ENCODE measurements at places on chromosomes 12 and 14.

DNA sequence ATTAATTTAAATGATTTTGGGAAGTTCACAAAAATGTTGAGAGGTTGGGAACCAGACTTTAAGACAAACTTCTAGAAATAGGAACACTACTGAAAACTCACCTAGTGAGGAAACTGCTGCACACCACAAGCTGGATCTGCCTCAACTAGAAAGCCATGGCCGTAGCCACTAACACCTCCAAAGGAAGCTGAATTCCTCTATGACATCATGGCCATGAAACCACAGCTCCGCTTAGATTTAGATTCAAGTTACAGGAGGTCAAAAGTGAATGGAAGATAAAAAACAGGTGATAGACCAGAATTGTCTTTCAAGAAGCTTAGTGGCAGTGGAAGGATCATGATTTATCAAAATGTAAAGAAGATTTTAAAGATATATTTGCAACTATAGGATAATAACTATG is 208.8 kb upstream of the ALG10 start:
- DNase-seq: no peak

GRCh38 chr12:104733717-104734175 is 224.3 kb downstream of the SLC41A2 start:
- DNase-seq: no peak

GRCh38 chr12:93686572-93687356 is 9.6 kb downstream of the CRADD start:
- no peak for DNase-seq

DNA sequence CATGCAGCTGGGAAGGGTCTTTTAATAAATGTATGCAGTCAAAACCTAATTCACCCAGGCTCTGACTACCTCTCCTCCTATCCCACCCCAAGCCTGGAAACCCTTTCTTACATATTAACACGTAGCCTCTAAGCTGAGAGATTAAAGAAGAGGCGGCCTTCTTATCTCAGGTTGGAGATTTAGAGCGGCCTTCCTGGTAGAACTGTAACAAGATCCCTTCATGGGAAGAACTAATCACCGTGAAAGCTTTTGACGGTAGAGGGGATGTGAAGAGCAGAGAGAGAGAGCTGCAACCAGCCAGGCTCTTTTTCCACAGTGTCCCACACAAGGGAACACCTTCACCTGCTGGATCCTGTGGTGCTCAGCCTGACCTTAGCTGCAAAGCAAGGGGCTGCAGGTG is 367.4 kb downstream of the MED13L start:
- no peak for DNase-seq

DNA sequence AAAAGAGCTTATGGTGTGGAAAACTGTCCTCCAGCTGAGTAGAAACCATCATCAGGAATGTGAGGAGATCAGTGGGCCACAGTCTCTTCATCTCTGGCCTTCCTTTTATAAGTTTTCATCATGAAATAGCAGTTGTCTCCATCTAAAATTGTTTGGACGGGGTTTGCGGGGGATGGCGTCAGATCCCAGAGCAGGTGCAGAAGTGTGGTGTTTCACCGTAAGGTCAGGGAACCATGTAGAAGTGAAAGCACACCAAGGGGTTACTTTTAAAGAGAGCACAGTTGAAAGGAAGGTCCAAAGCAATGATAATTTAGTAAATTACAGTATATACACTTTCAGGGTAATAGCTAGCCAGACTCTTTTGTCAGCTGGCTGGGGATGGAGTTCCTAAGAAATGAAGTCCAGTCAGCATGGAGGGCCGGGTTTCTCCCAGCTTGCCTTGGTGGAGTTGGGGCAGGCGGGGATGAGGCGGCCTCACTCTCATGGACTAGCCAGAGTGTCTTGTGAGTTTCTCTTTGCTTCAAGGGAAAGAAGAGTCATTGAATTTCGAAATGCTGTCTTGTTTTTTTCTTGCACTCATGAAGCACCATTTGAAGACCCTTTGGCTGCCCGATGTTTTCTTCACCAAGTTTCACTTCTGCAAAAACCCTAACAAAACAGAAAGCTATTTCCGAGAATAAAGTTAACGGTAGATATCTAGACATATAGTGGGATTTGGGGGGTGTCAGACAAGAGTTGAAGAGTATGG is 100.6 kb downstream of the ETV6 start:
- DNase-seq: no peak

- DNase-seq: no peak
Measured at GRCh38 chr12:88935856-88936255, 355.6 kb upstream of the KITLG start.

DNA sequence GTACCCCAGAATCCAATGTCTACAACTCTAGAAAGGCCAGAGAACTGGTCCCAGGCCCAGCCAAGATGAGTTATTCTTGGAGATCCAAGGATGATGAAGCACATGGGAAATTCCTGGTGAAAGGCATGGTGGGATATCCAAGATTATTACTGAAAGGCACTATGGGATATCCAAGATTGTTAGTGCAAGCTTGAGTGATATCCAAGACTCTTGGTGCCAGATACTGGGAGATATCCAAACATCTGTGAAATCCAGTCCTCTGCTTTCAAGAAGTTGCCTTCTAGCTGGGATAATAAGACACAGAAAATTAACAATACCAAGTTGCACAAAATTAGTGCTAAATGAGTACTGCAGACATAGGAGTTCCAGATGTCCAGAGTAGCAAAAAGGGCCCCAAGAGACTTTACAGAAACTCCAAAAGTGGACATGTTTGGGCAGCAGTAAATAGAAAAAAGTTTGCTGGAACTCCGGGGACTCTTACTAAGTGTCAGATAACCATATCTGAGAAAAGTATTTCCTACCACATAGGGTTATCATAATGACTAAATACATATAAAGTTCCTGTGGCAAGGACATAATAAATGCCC is 34.6 kb downstream of the PHLDA1 start:
- DNase-seq: no peak

DNA sequence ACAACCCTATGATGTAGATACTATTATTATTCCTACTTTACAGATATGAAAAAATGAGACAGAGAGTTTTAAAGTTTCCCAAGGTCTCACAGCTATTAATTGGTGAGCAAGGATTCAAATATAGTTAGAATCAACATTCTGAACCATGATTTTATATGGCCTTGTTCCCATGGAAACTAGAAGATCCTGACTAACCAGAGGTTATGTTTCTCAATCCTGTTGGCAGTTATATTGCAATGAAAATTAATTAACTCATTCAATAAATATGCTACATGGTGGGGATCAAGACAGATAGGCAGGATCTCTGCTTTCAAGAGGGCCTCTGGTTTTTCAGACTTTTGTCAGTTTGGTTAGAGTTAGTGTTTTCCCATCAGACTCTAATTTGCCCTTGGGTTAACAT is 9.3 kb upstream of the FUT8 start:
- DNase-seq: no peak

DNA sequence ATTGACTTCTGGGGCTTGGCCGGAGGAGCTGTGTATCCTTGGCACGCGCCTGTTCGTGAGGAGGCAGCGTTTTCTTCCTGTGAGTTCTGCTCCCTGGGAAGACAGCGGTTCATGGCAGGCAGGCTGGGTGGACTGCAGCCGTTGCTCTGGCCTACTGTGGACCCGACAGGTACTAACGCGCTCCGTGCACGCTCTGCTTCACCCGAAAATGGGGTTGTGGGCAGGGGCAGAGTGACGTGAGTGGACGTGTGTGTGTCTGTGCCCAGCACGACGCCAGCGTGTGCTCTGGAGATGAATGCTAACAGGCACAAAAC is 179.1 kb downstream of the KIF26A start:
- no peak for DNase-seq

DNA sequence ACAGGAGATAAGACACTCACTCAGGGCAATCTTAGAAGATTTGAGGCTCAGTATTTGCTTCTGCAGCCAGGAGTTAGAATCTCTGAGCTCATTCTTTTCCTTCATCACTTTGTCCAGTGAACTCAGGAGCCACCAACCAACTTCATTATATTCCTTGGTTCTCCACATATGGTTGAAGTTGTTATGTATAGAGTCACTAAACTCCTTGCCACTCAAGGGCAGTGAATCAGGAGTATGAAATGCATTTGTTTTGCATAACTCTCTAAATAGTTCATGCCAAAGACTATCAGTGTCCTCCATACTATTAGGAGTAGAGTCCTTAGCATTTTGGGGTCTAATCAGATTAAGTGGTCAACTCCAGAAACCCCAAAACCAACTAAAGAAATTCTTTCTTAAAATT is 150.6 kb downstream of the CCDC59 start:
- DNase-seq: no peak

- DNase-seq: no peak
Measured at GRCh38 chr12:64824130-64824499, 332 bp upstream of the TBC1D30 start.

DNA sequence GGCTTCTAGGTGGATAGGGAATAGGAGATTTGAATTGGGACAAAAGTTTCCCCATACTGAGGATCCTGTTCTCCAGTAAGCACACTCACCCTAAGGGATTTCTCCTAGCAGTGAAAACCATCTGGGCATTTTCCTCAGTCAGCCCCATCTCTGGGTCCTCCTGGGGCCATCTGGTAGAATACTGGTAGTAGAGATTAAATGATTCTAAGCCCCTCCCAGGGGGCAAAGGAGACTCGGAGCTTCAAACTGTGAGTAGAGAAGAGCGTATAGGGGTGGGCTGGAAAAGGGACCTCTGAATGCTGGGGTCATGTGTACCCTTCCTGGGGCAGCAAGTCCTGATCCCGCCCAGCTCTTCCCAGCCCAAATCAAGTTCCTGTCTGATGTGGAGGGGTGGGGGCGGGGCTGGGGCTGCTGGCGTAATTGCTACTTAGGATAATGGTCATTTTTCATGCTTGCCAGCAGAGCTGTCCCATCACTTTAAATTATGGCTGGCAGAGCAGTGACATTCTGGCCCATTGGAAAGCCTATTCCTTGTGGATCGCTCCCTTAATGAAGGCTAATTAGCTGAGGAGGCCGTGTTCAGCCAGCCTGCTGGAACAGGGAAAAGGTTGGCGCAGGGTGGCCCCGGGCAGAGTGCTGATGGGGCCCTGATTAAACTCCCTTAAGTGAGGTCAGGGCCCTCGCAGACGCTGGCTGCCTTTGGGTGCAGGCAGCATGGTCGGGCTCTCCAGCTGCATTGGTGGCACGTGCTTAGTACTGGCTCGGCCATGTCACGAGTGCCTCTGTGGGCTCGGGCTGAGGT is 127.8 kb downstream of the TSPAN9 start:
- no peak for DNase-seq

DNA sequence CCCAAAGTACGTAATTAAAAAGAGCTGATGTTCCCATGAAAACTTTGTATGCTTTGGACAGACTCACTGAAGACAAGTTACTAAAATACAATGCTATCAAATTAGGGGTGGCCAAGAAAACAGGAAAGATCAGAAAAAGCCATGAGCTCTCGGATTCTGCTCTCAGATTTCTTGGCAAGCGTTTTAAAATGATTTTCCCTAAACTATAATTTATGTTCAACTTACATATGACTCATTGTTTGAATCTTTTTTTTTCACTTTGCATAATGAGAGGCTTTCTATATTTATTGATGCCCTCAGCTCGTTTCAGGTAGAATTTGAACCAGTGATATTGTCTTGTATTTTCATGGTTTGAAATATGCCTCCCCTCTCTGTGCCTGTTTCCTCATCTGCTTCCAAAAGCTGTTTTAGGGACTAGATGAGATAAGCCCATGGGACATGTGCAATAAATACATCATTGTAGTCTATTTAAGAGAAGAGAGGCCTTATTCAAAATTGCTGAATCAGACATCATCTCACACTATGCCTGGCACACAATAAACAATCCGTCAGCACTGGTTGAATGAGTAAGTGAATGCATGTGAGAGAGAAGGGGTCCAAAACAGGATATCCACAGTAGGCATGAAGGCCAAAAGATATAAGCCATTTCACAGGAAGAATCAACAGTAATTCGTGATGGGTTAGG is 4.7 kb upstream of the IPO8 start:
- DNase-seq: no peak

DNA sequence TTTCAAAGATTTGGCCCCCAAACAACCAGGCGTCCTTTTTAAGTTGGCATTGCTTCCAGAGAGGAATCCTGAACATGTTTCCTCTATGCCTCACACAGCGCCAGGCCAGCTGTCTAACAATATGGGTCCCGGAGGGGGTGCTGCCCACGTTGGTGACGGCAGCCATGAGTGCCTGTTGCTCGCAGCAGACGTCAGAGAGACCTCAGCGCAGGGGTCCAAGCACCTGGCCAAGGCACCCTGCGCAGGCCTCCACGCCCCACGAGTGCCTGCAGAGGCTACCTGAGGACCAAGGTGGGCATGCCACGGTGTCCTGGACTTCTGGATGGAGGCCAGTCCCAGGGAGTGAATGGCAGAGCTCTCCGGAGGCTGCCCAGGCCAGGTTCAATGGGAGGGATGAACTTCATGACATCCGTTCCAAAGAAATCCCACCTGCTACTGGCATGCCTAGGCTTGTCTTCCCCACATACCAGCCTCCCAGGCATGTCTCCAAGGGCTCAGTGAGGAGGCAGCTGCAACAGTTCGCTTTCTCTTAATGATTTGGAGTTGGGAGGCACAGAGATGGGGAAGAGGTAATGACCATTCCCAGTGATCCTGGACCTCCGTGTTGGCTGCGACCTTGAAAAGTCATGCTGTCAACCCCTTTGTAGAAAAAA is 11.6 kb upstream of the FOXN3 start:
- no peak for DNase-seq

DNA sequence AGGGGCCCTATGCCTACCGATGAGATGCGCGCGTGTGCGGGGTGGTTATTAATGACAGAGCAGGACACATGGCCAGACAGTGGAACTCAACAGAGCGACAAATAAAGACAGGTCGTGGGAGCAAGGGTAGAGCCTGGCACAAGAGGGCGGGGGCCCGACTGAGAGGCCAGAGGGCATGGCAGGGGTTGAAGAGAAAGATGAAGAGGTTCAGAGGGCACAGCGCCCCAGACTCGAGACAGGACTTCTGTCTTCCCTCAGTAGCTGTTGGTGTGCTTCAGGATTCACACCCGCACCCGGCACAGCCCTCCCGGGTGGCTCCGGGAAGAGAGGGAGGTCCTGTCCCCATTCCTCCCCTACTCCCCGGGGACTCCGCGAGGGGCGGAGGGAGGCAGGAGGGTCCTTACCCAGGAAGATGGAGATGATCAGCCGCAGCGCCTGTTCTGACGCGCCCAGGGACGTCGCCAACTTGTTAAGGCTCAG is 366 bp downstream of the LPCAT3 start:
- DNase-seq: no peak

GRCh38 chr14:61726778-61727658 is 31.7 kb downstream of the HIF1A start:
- no peak for DNase-seq

DNA sequence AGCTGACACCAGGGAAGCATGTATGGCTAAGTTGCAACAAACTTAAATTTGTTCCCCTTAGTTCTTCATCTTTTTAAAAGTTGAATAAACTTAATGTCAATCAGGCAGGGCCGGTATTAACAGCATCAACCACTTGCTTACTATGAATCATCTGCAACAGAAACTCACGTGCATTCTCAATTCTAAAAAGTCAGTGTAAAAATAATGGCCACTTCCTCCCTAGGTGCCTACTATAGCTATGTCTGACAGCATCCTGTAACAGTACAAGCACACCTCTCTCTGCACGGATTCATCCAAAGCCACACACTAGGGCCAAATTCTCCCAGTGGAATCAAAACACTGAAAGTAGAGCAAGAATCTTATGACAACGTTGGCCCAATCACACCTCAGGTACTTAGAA is 48.6 kb downstream of the PPP1R36 start:
- no peak for DNase-seq

GRCh38 chr14:30572771-30573170 is 13.8 kb downstream of the G2E3 start:
- no peak for DNase-seq
